ENCODE measurements at places on chromosomes 3 and 15.

DNA sequence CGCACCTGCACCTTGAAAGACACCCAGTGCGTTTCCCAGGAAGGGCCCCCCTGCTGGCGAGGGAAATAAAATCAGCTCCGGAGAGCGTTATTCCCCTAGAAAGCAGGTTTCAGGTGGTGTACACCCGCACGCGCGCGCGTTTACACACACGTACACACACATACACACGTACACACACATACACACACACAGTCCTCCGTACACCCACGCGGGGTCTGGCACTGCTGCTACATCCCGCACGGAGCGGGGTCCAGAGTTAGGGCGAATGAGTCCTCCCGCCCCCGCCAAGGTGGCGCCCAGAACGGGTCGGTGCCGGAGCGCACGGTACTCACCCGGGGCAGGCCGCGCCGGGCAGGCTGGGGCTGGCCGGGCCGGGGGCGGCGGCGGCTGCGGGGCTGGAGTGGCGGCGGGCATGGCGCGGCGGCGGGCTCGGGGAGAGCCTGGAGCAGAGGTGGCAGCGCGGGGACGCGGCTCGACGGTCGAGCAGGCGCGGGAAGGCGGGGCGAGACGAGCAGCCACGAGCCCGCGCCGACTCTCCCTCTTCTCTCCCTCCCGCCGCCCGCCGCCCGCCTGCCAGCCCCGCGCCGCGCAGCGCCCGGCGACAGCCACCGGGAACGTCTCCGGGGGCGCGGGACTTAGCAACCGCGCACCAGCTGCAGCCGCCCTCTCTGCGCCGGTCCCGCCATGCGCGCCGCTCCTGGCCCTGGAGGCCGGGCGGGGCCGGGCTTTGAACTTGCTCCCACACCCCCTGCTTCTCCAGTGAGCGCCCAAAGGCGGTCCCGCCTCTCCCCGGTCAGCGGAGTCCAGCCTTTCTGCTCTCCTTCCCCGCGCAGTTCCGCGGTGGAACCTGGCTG, at the start of gene DCLK3:
TSS of gene DCLK3 (minus strand) at position 704 of the 854 bp plus-strand sequence. CDS start at position 414, 290 bp downstream.
- DNase-seq, result no peak

DNA sequence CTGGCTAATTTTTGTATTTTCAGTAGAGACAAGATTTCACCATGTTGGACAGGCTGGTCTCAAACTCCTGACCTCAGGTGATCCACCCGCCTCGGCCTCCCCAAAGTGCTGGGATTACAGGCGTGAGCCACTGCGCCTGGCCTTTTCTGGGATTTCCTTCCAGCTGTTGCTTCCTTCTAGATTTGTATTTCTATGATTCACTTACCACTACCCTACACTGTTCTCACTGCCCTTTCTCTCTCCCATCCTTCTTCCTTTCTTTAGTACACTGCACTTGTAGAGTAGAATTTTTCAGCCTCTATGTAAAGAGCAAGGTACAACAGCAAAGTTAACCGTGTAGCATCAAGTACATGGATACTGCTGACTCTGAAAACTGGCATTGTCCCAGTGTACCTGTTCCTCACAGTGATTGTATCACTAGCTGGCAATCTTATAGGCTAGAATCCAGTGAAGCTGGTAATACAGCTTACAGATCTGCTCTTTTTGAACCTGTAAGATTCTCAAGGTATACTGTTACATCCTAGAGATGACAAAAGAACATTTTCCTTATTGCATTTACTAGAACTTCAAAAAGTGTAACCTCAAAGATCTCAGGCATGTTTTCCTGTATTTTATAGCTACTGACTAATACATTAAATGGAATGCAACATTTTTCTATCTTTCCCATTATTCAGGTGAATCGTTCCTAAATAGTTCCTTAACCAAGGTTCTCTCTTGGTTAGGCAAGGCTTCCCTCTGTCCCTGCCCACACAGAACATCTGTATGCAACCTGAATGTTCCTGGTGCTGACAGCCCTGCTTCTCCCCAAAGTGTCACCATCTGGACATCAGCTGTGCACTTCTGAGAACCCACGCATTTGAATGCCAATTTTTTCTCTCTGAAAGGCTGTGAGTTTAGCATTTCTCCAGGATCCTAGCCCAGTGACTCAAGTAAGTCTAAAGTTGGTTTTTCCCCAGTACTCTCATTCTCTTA, 74.1 kb upstream of the RAP2B start:
- no peak for DNase-seq

DNA sequence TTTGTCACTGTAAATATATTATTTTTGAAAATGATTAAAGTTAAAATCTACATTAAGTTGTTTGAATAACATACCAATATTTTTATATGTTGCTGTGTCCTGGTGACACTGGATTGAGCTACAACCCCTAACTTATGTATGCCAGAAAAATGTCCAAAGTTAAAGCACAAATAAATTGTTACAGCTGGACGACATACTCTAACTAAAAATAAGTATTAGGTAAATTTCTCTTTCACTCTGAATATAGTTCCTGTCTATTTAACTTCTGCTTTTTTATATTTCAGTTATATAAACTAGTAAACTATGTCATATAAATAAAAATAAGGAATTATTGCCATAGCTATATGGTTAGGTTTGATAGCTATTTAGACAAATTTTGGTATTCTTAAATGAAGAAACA, 118.5 kb upstream of the SAMMSON start:
- DNase-seq, result no peak

- DNase-seq, result no peak
These were observed 25.7 kb downstream of the AMOTL2 start for GRCh38 chr3:134348524-134348923.

DNA sequence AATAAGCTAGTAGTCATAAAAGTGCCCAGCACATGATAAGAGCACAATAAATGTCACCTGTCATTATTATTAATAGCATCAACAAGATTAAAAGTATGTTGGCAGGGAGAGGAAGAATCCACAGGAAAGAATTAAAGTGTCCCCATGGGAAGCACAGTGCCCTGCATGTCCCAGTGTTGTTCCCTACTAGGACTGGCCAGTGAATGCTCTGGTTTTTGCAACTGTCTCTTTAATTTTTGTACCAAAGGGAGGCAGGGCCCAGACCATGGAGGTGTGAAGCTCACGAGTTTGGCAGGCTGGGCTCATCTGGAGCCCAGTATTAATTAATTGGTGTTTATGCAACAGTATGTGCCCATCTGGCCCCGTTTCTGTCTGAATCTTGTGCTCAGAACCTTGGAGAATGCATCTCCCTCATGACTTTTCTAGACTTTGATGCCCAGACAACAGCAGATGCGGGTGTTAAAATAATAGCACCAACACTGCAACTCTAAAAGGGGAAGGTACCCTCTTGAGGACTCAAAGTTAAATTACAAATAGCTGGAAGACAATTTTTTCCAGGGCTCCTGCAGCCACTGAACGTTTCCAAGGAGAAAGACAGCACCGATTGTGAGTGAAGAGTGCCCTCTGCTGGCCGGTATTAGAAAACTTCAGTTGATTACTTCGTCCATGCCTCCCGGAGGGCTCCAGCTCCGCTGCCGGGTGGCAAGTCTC, 71.9 kb upstream of the SPATA12 start:
- peak; percentile 55 for DNase-seq

- no peak for DNase-seq
These were observed 1063.1 kb downstream of the NTRK3 start for GRCh38 chr15:87193481-87193880.

All from MM.1S (cell line).